ENCODE measurements at places on chromosomes 7 and 10.

DNA sequence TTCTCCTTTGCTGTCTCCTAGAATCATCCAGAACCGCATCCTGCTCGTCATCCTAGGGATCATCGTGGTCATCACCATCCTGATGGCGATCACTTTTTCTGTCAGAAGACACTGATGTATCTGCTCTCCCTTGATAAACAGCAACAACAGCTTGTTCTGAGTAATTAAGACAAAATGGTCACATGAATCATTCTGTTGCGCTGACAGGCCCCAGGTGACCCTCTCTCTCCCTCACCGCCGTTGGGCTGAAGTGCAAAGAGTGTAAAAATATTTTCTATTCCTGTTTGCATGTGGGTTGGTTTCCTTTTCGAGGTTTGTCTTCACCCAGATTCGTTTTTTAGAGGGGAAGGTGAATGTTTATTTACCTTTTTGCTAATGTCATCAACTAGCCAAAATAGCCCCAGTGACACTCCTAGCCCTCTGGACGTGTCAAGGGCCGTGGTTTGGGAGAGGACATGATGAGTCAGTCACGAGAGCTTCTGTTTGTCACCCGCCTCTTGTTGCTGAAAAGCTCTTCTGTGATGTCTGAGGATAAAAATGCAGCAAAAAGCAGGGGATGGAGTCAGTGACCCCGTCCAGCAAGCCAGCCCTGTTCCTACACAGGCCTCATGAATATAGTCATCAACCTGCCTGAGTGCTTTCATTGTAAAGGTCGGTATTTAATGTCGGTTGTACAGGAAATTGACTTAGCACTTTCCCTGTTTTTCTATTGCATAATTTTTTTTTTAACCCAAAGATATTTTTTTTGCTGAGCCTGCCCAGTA lies 134.6 kb upstream of the TCF7L2 start:
- DNase-seq = no peak

DNA sequence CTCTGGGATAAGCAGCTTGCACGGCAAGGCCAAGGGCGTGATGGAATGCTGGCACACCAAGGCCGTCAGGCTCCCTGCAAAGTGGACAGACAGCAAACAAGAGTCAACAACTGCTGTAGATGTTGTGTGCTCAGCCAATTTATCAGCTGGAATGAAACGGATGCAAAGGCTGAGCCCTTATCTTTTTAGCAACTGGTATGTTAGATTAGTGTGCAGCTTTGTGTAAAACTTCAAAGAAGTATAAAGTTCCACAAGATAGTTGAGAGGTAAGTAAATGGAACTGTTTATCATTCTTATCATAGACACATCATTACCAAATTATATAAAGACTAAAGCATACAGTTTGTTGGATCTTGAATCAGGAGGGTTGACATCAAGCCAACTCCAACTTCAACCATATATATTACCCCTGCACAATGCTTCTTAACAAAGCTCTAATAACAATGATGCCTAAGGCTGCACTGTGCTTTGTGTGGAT lies 289.0 kb downstream of the TNS3 start:
- DNase-seq = no peak

DNA sequence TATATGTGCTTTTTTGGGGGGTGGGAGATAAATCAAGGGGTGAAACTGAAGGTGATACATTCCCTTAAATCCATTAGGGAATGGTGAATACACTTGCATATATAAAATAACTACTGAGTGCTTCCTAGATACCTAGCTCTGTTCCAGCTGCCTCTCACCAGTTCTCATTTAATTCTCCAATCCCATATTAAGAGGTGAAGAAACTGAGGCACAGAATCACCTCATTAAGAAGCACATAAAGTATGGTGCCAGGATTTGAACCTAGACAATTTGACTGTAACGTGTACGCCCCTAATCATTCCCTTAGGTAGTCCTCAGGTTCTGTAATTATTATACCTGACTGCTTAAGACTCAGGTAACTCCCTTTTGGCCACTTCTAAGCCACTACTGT lies 1.5 kb upstream of the SFR1 start:
- DNase-seq = no peak

- DNase-seq = no peak
These were observed 75.3 kb upstream of the AASS start for GRCh38 chr7:122219253-122219865.

- DNase-seq = no peak
These were observed 42.6 kb upstream of the CFAP46 start for GRCh38 chr10:132984801-132985545.

GRCh38 chr10:64067009-64067606 lies 545.9 kb downstream of the REEP3 start:
- no peak for DNase-seq

- no peak for DNase-seq
These were observed 21.3 kb downstream of the CCDC3 start for GRCh38 chr10:12980102-12980661.

- no peak for DNase-seq
These were observed 918 bp upstream of the STRA8 start for GRCh38 chr7:135232720-135233119.

DNA sequence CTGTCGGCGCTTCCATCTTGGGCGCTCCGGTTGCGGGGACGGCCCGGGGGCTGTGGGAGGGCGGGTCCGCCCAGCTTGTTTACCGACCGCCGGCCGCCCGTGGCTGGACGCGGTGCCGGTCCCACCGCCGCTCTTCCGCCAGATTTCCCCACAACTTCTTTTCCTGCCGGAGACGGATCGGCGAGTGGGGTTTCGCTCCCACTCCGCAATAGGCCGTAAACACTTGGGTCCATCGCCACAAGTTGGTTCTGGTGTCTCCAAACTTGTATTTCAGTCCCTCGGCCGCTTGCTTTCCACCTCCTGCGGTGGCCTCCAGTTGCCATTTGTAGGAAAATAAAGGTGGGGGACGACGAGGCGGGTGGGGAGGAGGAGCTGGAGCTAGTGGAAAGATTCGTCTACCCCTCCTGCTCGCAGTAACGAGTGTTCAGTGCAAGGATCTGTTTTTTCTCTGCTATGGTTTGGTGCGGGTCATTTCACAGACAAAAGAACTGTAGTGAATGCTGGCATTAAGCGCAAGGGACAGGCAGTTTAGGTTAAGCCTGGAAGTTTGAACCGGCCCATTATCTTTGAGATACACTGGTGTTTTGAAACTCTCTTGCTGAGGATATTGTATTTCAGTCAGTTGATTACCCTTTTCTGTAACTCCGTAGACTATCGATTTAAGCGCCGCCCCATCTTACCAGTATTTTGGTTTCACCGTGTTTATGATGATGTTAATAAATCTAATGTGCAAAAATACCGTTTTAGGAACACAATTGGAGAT lies 24.3 kb upstream of the ZRANB1 start:
- no peak for DNase-seq

DNA sequence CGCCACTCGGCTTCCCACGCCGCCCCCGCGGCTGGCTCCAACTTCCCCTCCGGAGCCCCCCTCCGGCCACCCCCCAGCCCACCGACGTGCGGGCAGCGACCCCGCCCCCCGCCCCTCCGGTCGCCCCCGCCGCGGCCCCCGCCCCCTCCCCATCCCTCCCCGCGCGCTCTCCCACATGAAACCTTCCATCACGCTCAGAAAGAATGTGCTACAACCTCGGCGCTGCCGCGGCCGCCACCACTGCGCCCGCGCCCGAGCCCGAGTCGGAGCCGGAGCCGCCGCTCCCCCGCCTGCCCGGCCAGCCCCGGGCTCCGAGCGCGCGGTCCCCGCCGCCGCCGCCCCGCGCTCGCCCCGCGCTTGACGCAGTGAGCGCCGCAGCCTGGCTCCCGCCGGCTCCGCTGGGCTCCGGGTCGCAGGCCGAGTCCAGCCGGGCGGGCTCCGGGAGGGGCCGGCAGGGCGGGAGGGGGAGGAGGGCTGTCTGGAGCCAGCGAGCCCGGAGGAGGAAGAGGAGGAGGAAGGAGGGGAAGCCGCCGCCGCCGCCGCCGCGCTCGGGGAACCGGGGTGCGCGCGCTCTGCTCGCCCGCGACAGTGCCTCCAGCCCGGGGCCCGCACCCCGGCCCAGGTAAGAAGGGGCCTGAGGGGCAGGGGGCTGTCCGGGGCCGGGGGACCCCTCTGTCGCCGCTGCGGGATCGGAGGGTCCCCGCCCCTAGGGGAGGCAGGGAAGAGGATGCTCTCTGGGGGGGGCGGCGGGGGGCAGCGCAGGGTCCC lies 4.3 kb upstream of the ELFN1 start:
- no peak for DNase-seq

GRCh38 chr7:130999926-131000325 lies 265.9 kb upstream of the KLF14 start:
- no peak for DNase-seq

DNA sequence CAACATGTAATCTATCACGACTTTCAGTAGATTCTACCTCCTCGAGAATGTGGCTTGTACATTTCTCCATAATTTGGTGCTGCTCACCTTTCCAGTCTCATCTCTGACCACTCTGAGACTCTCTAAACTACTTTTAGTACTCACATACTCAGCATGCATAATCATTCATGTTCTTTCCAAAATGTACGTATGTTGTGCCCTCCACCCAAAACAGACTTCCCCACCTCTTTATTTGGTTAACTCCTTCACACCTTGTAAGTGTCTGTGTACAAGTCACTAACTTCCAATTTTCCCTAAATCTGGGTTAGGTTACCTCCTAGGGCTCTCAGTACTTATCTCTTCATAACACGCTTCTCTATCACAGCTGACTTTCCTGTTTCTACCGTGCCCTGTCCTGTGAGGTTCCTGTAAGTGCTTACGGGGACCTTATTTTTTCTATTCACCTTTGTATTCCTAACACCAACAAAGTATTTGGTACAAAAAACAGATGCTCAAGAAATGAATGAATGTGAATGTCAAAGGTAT lies 186.2 kb upstream of the MKLN1 start:
- DNase-seq = no peak

DNA sequence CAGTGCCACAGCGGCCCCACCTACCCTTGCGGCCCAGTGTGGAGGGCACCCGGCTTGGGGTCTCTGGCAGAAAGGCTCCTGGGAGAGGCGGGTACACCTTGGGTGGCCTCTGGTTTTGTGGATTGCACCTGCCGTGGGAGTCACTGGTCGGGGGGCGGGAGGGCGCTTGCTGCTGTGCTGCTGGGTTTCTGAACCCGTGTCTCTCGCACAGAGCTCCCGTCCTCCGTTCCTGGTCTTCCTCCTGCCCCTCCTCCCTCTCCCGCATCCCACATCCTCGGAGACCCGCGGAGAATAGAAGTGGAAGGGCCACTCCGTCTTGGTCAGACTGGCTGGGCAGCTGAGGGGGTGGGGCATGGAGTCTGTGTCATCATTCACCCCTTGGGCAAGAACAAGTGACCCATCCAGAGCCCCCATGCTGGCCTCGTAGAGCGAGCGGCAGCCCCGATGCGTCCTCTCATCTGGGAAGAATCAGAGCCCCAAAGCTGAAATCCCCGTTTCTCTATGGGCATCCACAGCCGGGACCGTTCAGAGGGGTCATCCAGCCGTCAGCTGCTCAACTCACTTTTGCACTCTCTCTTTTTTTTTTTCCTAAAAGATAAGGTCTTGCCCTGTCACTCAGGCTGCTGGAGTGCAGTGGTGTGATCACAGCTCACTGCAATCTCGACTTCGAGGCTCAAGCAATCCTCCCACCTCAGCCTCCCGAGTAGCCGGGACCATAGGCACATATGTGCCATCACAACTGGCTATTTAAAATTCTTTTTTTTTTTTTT lies 4.0 kb downstream of the MAFK start:
- DNase-seq = no peak

GRCh38 chr10:62336404-62336803 lies 37.8 kb upstream of the ZNF365 start:
- no peak for DNase-seq

DNA sequence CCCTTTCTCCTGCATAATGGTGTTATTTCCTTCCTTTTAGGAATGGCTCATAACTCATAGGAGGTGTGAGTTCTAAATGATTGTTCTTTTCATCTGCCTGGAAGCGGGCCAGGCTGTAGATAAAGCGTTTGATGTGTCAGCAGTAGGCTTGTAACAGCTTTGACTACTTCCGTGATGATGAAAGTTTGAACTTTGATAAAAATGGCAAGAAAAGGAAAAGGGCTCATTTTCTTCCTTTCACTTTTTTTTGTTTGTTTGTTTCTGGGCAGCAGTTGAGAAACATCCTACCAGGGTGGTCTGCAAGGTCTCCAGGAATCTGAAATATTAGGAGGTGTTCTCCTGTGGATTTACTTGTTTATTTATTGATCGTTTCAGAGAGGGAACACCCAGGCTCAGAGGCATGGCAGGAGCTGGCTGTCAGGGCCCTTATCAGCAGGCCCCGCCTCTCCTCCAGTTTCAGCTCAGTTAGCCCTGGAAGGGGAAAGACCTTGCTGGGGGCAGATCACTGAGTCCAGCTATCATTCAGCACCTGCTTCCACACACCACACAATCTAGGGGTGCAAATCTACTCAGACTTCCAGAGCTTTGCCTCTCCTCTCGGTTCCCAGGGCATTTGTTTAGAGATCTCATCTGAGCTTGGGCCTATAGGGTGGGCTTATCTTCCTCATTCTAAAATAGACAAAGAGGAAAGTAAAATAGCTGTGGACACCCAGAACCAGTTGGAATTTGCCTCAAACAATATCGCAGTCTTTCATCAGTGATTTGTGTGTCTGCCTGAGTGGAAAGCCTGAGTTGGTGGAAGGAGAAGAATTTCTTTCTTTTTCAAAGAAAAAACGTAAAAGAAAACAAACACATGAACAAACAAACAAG lies 130.9 kb downstream of the BMPER start:
- DNase-seq = no peak

DNA sequence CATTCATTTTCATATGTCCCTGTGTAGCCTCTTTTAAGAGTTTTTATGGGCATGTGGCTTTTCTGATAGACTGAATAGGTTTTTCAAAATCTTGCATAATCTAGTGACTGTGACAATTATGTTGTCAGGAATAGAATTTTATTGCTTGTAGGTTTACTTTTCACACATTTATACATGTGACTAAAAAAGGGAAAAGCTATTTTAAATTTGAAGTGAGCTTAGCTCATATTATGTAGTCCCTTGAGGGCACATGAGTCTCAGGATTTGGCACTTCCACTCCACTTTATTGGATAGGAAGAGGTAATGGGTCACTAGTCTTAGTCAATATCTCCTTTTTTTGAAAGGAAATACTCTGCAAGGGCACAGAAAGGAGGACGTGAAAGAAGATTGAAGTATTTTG lies 247.3 kb downstream of the SUGCT start:
- DNase-seq = no peak

DNA sequence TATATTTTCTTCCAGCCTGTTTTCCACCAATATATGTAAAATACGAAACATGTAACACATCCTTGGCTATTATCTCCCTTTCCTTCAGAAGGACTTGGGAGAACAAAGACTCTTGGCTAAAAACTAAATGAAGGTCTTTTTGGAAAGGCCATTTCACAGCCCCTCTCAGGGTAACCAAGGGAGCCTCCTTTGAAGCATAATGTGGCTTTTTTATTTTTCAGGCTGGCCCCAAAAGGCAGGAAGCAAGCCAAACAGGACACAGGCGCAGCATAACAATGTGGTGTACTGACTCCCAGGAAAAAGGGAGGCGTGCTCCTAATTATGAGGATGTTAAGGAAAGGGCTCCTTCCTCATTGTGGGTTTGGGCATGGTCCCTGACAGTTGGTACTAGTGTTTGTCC lies 30.3 kb upstream of the CCSER2 start:
- no peak for DNase-seq
